Activated naive CD4-positive, alpha-beta T cell treated with Interleukin-2 at 50 U/mL for 16 hours (primary cell): ENCODE measurements at places on chromosomes 13 and 19.

DNA sequence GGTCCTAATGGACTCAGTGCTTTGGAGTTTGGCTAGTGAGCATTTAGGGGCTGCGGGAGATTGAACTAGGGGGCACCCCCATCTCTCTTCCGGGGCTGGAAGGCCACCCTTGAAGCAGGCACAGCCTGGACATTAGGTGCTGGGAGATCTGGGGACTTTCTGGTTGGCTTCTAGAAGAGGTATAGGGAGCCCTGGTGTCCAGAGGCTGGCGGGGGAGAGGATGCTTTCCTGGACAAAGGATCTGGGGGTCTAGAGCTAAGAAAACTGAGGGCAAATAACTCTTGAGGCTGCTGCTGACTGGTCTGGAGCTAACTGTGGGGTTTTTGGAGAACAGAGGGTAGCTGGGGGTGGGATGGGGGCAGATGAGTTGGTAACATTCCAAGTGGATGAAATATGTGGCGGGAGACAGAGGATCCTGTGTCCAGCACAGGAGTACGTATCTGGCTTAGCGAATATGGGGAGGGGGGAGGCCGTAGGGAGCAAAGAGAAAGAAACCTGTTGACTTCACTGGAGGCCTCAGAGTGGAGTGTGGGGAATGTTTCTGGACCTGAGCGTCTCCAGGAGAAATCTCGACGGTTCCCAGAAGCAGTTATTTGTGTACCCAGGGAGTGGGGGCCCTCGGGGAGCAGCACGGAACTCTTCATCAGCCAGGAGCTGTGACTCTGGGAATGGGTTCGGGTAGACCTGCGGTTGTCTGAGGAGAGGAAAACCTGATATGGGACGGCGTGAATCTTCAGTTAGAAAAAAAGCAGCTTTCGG lies 1.4 kb downstream of the HNRNPUL1 start:
- peak; percentile 15 for DNase-seq

- no peak for DNase-seq
Observed at GRCh38 chr13:45269204-45269603, 68.4 kb upstream of the KCTD4 start.

- peak; percentile 64 for DNase-seq
Observed at GRCh38 chr19:4803736-4804695, 12.5 kb downstream of the FEM1A start.

- DNase-seq = no peak
Observed at GRCh38 chr13:44955406-44955805, 33.9 kb downstream of the NUFIP1 start.

DNA sequence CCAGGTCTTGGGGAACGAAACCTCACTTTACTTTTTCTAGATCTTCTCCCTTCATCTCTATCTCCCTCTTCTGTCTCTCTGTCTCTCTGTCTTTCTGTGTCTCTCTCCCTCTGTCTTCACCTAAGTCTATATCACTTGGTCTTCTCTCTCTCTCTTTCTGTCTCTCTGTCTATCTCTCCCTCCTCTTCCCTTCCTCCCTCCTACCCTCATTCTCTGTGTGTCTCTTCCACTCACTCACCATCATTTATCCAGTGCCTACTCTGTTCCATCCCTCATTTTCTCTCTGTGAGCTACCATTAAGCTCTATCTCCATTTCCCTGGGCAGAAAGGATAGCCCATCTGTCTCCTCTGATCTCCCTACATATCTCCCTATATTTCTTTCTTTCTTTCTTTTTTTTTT lies 32.2 kb upstream of the FBL start:
- no peak for DNase-seq

GRCh38 chr13:43782686-43783085 lies 4.1 kb downstream of the ENOX1 start:
- no peak for DNase-seq
